ENCODE measurements at places on chromosomes 13 and 19. TPM values are rescaled to one million over a fixed set of nuclear protein-coding genes. Genes with fewer than 3 reads are reported as not detected.

NXNL1 gene
- total RNA-seq: not detected

CTXN1 gene
- 1.6 TPM for total RNA-seq

ANKLE1 gene
- 0.40 TPM for total RNA-seq

ZNF91 gene
- total RNA-seq: 15.7 TPM

ZNF444 gene
- total RNA-seq: 42.6 TPM

GNG8 gene
- not detected for total RNA-seq

ELAVL1 gene
- total RNA-seq: 44.4 TPM

GRAMD1A gene
- total RNA-seq: 24.1 TPM

LRRC8E gene
- total RNA-seq: 1.6 TPM

SCEL gene
- total RNA-seq: not detected

NRTN gene
- total RNA-seq: not detected

CACNG7 gene
- 0.23 TPM for total RNA-seq

GRCh38 chr19:4578552-4579248 lies 19.2 kb upstream of the SEMA6B start:
- no peak for DNase-seq

- no peak for DNase-seq
Measured at GRCh38 chr19:20558011-20558410, 7.6 kb downstream of the ZNF737 start.

DNA sequence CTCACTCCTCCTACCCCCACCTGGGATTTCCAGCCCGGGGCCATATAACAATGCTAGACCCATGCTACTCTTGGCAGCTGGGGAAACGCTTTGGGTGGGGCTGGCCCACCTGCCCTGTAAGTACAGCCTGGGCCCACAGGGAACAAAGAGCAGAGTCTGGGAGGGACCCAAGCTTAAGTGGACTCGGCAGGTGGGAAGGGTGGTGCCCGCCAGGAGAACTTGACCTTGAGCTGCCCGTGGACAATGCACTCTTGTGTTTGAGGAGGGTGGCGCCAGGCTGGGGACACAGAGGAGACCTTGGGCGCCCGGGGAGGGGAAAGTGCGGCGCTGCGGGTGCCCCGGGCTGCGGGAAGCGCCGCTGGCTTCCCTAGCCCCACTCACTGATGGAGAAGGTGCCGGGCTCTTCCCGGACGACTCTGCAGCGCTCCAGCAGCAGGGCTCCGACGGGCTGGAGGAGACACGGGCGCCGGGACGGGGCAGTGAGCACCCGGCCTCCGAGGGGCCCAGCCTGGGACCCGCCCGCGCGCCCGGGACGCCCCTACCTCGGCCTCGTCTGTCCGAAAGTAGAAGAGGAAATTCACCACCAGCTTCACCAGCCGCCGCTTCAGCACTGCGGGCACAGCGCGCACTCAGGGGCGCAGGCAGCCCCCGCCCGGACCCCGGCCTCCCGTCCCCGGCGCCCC lies 607 bp downstream of the PLEKHJ1 start:
- DNase-seq: no peak

DNA sequence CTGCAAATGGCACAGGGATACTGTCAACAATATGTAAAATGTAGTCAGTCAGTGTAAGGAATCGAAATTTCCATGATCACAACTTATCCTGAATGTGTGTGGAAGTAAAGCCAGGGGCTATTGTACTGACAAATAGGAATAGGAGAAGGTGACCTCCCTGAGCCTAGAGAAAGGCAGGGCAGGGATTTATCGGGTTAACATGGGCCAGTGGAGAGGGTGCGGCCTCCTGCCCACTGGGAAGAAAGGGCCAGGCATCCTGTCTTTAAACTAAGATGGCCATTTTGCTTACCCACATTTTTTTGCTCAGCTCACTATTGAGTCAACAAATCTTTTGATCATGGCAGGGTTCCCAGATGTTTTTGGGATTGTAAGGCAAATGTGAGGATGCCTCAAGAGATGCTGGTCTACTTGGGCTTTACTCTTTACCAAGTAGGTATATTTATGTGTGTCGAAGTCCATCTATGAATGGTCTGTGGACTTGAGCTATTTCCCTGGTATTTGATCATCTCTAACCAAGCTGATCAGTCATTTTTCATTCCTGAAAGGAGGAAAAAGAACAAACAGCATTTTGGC lies 116.6 kb upstream of the RNF113B start:
- DNase-seq: no peak

GRCh38 chr19:35011737-35012682 lies 11.9 kb downstream of the GRAMD1A start:
- DNase-seq: no peak

DNA sequence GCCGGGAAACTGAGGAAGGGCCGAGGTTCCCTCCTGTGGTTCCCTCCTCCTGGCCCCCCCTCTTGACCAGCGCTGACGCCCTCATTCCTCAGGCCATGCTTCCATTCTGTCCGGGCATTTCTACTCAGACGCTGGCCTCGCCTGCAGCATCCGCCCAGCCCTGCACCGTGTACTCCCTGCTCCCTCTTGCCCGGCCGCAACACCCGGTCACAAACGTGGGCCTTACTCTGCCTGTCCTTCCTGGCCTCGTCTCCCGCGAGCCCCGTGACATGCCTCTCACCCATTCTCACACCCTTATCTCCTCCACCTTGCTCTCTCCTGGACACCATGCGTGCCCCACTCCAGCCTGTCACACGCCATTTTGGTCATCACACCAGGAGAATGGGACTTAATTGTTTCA lies 11.3 kb downstream of the HDGFL2 start:
- DNase-seq: no peak

GRCh38 chr19:44734357-44734756 lies 14.2 kb upstream of the BCL3 start:
- no peak for DNase-seq

GRCh38 chr13:84654654-84655275 lies 772.5 kb upstream of the SLITRK1 start:
- no peak for DNase-seq

DNA sequence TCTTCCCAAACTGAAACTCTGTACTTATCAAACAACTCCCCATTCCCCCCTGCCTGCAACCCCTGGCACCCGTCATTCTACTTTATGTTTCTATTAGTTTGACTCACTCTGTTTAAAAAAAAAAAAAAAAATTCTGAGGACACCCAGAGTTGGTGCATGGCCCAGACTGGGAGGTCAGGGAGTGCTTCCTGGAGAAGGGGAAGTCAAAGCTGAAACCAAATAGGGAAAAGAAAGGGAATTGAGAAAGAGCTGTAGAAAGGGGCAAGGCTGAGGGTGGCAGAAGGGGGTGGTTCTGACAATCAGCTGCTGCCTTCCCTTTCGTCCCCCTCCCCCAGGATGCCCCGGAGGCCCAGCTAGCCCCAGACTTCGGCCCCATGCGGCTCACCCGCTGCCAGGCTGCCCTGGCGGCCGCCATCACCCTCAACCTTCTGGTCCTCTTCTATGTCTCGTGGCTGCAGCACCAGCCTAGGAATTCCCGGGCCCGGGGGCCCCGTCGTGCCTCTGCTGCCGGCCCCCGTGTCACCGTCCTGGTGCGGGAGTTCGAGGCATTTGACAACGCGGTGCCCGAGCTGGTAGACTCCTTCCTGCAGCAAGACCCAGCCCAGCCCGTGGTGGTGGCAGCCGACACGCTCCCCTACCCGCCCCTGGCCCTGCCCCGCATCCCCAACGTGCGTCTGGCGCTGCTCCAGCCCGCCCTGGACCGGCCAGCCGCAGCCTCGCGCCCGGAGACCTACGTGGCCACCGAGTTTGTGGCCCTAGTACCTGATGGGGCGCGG lies 9.0 kb upstream of the STRN4 start:
- DNase-seq: no peak

- no peak for DNase-seq
Measured at GRCh38 chr19:38044267-38045111, 137.5 kb downstream of the SIPA1L3 start.

GRCh38 chr13:43002021-43002420 lies 10.0 kb upstream of the EPSTI1 start:
- no peak for DNase-seq

- DNase-seq: no peak
Measured at GRCh38 chr13:111534751-111535522, 214.5 kb downstream of the TEX29 start.

- peak; percentile 40 for DNase-seq
Measured at GRCh38 chr13:30585748-30586262, 31.9 kb upstream of the USPL1 start.

DNA sequence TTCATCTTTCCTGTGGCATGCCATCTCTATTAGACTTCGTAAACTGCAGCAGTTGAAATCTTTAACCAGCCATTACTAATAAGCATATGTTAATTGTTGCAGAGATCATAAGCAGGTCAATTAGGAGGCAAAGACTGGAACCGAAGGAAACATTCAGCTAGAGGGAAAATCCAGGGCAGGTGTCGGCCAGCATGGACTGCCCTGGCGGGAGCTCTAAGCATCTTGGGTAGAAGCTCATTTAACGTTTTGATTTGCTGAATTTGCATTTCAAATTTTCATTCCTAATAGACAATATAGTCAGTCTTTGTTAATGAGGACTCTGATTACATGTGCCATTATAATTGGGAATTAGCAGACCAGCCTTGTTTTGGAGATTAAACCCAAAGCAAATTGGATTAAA lies 238.6 kb downstream of the POU4F1 start:
- DNase-seq: no peak

DNA sequence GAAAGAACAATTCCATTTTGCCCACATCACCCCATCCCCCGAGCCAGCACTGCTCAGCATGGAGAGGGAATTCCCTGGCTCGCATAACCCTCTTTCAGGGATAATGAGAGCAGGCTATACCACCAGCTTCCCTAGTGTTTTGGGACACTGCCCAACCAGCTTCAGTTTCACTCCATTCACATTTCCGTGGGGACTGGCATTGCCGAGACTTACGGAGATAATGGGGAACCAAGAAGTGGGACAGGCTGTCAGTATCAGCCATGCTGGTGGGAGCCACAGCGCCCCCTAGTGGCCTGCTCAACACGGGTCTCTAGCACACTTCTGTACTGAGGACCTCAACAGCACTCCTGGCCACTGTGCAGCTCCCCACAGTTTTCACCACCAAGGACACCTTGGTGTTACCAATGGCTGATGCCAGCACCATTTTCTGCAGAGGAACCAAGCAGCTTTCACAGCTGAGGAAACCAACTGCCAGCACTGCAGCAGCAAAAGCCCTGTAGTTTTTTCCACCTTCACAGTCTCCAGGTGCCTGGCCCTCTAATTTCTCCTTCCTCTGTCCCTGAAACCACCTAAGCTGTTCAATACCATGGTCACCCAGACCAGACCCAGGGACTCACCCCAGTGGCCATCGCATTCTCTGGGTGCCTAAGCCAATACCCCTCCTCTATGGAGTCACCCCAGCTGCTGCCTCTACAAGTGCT lies 23.7 kb downstream of the SLC6A16 start:
- DNase-seq: peak; percentile 50

- DNase-seq: peak; percentile 59
Measured at GRCh38 chr19:43809762-43810696, 7.8 kb upstream of the LYPD5 start.

DNA sequence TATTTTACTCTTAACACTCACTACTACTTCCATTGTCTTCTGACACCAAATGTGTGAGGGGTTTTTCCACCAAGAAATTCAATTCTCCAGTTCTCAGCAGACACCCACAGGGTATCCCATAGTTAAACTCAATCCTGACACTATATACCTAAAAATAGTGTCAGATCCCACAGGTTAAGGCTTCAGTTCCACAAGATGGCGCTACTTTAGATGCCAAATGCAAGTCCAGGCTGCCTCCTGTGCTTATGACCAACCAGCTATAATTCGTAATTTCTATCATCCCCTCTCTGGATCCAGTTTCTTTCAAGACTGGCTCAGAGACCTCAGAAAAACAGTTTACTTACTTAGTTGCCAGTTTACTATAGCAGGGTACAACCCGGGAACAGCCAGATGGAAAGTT lies 1146.2 kb upstream of the SPRY2 start:
- no peak for DNase-seq

DNA sequence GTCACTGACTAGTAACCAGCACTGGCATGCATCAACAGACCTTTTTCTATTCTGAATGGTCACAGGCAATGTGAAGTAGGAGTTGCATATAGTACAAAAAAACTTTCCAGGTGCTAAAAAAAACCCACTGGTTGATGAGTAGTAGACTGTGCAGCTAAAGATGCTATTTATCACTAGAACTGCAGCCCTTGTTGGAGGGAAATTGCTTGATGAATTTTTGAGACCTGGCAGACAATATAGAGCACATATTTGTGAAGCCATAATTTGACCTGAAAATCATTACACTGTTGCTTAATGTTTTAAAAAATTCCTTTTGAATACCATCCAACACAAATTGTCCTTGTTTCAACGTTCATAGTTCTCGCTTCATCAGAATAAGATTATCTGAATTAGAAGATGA lies 441.0 kb downstream of the KLF12 start:
- DNase-seq: no peak

GRCh38 chr19:10266706-10267105 lies 4.2 kb upstream of the ICAM1 start:
- DNase-seq: no peak

DNA sequence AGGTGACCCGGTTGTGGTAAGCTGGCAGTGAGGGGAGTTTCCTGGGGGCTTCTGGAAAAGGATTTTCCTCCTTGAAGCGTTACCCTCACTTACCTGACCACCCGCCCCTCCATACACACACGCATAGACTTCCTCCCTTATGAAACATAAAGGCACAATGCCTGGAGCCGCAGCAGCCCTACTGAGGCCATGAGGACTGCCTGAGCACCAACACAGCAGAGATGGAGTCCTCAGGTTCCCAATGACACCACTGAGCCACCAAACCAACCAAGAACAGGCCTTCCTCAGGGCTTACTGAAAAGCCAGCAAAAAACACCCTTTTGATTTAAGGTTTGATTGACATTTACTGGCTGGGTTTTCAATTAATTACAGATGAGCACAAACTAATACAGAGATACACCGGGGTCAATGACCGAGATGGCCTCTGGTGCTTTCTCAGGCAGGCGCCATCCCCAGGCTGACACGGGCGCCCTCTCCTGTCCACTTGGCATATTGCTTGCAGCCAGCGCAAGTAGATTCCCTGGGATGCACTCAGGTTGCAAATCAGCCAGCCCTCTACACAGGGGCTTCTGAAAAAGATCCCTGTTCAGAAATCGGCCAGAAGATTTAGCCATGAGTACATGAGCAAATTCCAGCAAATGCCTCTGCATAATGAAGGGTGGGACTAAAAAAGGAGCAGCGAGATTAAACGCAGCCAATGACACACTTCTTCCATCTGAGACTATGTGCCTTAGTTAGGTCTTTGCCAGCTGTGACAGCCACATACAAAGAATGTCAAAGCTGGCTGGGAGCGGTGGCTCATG lies 14.8 kb downstream of the OPA3 start:
- DNase-seq: peak; percentile 58

DNA sequence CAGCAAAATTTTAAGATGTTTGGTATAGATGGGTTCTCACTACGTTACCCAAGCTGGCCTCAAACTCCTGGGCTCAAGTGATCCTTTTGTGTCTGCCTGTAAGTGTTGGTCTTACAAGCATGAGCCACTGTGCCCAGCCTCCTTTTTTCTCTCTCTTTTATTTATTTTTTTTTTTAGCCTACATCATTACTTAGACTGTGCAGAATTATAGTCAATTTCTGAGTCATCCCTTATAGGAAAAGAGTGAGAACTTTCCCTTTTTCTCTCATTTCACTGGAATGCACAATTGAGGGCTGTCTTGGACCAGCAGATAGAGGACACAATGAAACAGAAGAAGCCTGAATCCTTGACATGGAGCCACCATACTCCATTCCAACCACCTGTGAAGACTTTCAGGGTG lies 13.3 kb downstream of the TSKS start:
- DNase-seq: no peak

All from LHCN-M2 (cell line).